Left renal pelvis (tissue), 4 donors: ENCODE measurements at places on chromosomes 6 and 20.

DNA sequence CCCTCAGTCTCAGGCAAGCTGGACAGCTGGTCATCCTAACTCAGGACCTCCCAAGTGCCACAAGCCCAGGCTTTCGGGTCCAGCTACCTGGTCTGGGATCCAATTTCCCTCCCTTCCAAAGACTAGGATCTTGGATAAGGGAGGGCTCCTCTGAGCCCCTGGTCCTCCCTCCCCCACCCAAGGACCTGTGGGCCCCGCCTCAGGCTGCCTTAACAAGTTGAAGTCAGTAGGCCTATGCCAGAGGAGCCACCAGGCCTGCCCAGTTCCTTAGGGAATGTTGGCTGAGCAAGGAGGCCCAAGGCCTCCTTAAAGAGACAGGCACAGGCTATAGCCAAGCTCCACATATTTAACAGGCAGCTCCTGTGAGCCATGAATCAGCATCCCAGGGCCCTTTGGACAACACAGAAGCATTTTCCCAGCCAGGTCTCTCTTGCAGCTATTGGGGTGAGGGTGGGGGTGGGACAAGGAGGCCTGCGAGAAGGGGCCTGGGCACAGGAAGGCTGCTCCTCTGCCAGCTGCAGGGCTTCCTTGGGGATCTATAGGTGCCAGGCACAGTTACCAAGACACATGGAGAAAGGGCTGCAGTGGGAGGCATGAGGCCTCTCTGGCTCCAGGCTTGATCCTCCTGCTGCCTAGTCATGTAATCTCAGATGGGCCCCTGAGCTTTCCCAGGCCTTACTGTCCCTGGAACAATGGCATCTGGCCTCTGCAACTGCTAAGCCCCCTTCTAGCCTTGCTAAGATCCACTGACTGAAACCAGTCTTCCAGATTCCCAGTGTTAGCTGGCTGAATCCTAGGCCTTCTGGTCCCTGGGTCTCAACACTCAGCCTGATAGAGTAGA is 27.4 kb upstream of the NOL4L start:
- DNase-seq = no peak

- no peak for DNase-seq
These were observed 161.8 kb downstream of the KCNQ5 start for GRCh38 chr6:72783666-72784065.

- DNase-seq = no peak
These were observed at the start of gene APCDD1L for GRCh38 chr20:58515233-58516212. TSS of gene APCDD1L (minus strand) at chr20:58515399. CDS start at chr20:58514707, 692 bp downstream.

GRCh38 chr6:29552512-29553051 is 7.0 kb downstream of the UBD start:
- DNase-seq = peak; percentile 48

- no peak for DNase-seq
These were observed 492.0 kb upstream of the SULF2 start for GRCh38 chr20:48277266-48277665.

DNA sequence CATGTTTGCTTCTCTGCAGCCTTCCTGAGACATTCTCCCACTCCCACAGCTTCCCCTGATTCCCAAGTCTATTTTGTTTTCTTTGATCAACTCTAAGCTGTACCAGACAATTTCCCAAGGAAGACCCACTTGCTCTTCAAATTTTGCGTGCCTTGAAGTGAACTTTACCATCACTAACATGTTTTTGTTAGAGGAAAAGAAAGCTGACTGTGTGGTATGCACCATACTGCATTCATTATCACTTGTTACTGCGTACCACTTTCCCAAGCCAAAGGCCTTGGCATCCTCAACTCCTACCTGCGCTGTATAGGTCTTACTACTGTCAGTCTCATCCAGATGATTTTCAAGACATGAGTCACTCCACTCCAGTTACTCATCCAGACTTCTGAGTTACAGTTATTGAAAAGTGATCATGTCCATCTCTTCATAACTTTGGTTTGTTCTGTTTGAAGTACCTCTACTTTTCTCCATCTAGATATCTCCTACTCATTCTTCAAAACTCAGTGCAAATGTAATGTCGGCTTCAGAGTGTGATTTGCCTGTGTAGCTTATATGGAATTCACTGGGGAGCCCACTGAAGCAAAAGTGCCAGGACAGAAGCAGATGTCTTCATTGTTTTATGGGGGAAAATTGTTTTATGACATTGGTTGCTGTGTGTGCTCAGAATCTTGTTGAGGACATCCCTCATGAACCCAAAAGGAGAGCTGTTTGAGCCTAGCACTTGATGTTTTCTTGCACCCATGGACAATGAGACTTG is 5.2 kb downstream of the RPS12 start:
- DNase-seq = no peak

DNA sequence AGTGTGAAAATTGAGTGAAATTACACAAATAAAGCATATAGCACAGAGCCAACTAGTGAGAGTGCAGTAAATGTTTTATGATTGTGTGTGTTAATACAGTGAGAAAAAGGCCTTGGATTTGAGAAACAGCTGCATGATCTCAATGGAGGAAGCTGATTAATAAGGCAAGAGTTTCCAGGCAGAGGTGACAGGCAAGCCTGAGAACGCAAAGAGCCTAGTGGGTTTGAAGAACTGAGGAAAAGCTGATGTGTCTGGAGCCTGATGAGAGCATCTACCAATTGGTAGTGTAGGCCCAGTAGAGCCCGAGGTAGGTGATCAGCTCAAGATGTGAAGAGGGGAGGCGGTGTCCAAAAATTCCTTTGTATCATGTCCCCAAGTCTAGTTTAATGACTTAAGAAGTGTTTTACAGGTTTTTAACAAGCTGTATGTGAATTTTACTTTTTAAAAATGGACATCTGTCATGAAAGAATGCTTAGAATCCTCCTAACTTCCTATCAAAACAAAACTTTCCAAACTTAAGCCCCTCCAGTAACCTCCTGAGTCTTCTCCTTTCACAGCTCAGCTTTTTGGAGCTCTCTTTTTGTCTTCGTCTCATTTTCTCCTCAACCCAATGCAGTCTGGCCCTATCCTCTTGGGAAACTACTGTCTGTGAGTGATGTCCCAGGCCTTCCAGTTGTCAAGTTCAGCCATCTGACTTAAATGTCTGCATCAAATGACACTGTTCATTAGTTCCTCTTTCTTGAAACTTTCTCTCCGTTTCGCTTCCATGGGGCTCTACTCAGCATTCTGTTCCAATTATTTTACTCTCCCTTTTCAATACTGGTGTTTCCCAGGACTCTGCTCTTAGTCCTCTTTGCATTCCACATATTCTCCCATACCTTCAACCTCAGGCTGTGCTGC is 1.2 kb downstream of the CDC40 start:
- no peak for DNase-seq

- DNase-seq = no peak
These were observed 89.7 kb downstream of the ATXN1 start for GRCh38 chr6:16671302-16672289.

DNA sequence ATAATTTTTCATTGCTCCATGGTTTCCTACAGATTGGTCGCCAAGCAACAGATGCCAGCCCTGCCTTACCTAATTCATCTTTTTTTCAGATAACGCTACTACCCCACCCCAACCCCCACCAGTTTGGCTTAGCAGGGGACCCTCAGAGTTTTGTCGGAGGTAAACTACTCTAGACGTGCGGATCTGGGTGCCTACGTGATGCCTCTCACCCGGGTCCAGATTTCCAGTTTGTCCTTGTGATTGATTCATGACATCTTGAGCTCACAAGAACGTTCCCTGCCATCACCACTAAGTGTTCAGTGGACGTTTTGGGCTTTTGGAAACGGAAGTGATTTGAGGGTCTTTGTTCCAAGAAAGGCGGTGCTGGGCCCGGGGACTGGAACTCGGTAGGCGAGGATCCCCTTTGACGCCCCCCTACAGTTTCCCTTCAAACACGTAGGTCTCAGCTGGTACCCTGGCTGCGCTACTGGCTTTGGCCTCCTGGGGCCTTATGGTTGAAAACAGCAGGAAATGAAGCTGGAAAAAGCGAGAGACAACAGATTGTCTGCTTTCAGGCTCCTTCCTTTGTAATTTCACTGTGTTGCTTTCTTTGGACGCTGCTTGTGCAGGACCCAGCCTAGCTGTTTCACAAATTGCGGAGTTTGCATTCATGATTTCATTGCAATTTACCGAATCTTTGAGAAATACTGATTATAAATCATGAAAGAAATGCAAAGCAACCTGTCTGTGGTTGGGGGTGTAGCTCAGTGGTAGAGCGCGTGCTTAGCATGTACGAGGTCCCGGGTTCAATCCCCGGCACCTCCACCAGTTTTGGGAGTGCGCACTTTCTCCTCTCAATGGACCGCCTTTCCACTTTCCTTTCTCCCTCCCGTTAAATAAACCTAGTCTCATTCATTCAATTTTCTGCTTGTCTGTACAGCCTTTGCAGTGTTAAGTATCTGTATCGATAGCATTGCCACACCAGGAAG is 81.0 kb downstream of the GPX5 start:
- DNase-seq = no peak

- no peak for DNase-seq
These were observed 594.6 kb downstream of the COL12A1 start for GRCh38 chr6:74611220-74611619.

DNA sequence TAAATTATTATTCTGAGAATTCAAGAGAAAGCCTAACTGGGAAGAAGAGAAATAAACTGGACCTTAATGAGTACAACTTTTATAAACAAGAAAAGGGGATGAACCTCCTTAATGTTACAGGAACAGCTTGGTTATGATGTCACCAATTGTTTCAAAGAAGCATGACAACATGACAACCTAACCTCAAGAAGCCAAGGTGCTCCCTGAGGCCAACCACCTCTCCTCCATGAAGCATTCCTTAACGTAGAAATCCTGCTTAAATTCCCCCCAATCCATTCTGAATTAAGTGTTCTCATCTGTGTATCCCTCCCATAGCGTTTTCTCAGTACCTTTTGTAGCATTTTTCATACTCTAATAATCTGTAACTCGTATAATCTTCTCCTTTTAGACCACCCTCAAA is 1.7 kb downstream of the HBS1L start:
- DNase-seq = no peak

DNA sequence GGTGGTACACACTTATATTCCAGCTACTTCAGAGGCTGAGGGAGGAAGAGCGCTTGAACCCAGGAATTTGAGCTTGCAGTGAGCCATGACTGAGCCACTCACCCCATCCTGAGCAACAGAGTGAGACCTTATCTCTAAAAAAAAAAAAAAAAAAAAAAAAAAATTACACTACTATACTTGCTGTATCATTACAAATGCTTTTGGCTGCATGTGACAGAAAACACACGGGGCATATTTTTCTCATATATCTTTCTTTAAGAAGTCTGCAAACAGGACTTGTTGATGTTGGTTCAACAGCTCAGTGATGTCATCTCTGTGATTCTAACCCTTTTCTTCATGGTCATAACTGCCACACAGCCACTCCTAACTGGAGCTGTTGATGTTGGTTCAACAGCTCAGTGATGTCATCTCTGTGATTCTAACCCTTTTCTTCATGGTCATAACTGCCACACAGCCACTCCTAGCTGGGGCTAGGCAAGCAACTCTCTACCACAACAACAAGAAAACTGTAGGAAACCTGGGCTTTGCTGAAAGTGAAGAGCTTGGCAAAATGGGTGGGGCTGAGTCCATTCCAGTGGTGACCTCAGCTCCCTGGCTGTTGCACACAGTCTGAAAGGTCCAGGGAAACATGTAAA is 19.8 kb downstream of the MTFR2 start:
- no peak for DNase-seq

DNA sequence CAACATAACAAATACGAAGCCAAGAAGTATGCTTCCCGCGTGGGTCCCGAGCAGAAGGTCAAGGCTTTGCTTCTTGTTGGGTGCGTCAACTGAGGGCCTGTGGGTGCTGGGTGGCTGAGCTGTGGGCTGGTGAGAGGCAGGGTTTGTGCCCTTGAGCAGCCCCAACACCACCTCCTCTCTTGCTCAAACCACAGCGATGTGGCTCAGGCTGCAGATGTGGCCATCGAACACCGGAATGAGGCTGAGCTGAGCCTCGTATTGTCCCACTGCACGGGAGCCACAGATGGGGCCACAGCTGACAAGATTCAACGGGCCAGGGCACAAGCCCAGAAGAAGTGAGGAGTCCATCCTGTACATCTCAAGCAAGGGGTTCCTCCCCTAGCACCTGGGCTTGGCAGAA is 7.0 kb upstream of the PTPRA start:
- DNase-seq = no peak

GRCh38 chr6:5094327-5094726 is 9.2 kb downstream of the PPP1R3G start:
- no peak for DNase-seq

- DNase-seq = no peak
These were observed 61.0 kb downstream of the SNAI1 start for GRCh38 chr20:50043573-50044352.

GRCh38 chr20:17562804-17563305 is 7.0 kb upstream of the DSTN start:
- DNase-seq = no peak

- DNase-seq = no peak
These were observed 84.6 kb downstream of the ANKS1A start for GRCh38 chr6:34973547-34974248.

DNA sequence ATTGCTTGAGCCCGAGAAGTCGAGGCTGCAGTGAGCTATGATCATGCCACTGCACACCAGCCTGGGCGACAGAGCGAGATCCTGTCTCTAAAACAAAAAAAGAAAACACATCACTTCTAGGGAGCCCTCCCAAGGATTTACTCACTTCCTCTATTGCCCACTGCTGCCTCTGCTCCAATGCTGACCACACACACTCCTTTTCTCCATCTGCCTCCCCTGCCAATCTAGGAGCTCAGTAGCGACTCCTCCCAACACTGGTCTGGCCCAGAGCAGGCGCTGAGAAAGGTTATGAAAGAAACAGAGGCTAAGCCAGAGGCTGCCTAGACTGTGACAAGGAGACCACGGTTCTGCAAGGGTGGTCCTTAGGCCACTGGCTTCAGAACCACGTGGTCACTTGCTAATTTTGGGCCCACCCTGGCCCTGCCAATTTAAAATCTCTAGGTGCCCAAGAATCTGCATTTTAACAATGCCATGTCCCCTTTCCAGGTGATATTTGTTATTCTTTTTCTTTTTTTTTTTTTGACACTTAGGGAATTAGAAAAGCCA is 1.3 kb upstream of the E2F1 start:
- DNase-seq = no peak

GRCh38 chr6:11648889-11649288 is 111.3 kb downstream of the TMEM170B start:
- no peak for DNase-seq

GRCh38 chr6:14349507-14349906 is 231.9 kb downstream of the CD83 start:
- no peak for DNase-seq

DNA sequence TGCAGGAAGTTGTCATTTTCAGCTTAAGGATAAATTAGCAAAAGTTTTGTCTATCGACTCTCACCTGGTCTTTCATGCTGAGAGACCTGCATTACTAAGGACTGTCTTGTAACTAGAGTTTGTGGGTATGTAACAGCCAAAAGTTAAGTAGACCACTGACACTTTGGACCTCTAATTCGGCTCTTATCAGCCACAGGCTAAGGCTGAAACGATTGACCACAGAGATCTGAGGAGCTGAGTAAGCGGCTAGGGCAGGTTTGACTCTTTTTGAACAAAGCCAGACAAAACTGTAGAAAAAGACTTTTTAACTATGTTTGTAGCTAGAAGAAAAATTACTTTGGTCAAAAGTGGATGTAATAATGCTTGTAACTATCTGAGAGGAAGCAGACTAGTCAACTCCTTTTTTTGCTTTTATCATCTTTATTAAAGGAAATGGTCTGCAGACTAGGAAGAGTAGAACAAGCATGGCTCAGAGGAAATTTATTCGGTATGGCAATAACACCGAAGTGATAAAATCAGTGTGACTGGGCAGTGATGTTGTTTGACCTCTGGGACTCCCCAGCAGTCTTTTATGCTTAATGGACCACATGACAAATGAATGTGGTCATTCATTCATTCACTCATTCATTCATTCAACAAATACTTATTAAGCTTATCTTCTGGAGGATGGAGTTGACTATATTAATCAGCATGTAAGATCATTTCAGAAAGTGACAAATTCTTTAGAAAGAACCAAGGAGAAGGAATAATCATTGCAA is 725.0 kb upstream of the HS3ST5 start:
- no peak for DNase-seq
